ENCODE measurements at places on chromosomes 12 and 14. TPM values are rescaled to one million over a fixed set of nuclear protein-coding genes. Genes with fewer than 3 reads are reported as not detected.

- DNase-seq = no peak
- no peak overlapping the region for H3K27ac ChIP-seq
- H3K36me3 ChIP-seq = no peaks in the 10 kb centered on the region
- no peaks in the 10 kb centered on the region for H3K27me3 ChIP-seq
- H3K4me1 ChIP-seq = peaks cover 8% of the 10 kb centered on the region
Observed at GRCh38 chr12:18676996-18677588, 60.7 kb downstream of the PLCZ1 start.

Gene NANOG
- total RNA-seq = 134 TPM

Gene RAD51AP1
- total RNA-seq = 75.2 TPM

Gene ADCY4
- total RNA-seq = 1.5 TPM
